ENCODE measurements at places on chromosomes 1 and 21.
A peak's percentile ranks its signal among the peaks of the same experiment; 100 is the strongest.

- no peak for DNase-seq
Measured at GRCh38 chr1:203178083-203178482, 2.5 kb upstream of the MYBPH start.

DNA sequence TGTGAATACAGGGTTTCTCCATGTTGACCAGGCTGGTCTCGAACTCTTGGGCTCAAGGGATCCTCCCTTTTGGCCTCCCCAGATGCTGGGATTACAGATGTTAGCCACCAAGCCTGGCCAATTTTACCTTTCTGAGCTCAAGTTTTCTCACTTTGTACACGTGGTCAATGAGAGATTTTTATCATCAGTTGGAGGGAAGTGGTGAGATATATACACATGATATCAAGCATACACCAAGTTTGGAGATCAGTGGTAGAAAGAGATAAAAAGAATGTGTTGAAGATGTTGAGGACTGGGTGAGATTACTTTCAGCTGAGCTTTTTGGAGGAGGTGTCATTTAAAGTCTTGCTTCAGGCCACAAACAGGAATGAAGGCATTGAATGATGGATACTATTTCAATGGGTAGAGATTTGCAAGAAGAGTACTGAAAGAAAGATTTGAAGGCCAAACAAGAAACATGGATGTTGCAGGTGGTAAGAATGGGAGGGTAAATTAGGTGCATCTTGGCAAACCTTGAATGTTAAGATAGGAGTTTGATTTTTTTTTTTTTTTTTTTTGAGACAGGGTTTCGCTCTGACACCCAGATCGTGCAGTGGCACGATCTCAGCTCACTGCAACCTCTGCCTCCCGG is 3.0 kb upstream of the SESN2 start:
- DNase-seq: no peak

GRCh38 chr1:214700437-214700836 is 97.4 kb downstream of the CENPF start:
- DNase-seq: no peak

DNA sequence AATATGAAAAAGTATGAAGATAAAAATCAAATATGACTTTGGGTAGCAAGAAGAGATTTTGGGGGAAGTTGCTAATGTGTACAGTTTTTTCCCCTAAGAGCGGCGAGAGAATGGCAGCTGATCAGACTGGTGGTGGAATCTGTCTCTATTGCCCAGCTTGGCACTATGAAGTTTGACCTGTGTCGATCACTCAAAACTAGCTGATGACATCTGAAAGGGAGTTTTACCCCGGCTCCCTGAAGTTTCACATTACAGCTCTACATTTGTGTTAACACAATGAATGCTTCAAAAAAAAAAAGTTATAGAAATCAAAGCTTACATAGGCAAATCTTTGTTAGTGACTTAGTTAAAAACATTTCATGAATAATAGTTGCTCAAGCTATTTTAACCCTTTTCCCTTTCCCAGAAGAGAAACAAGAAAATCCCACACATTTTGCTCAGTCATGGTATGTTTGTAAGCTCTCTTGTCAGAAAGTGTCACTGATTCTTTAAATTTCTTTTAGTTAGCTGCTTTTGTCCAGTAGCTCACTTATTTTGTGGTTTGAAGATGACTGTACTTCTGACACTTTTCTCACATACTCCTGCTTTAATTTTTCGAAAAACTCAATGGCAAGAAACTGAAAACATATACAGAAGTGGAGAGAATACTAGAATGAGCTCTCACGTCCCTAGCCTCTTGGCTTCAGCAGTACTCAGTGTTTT is 41.3 kb downstream of the DYRK1A start:
- no peak for DNase-seq

DNA sequence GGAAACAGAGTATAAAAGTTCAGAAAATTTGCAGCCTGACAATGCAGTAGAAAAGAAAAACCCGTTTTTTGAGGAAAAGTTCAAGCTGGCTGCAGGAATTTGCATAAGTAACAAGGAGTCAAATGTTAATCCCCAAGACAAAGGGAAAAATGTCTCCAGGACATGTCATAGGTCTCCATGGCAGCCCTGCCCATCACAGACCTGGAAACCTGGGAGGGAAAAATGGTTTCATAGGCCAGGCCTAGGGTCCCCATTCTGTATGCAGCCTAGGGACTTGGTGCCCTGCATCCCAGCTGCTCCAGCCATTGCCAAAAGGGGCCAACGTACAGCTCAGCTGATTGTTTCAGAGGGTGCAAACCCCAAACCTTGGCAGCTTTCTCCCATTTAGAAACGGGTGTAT is 3.6 kb upstream of the KCNT2 start:
- DNase-seq: no peak

DNA sequence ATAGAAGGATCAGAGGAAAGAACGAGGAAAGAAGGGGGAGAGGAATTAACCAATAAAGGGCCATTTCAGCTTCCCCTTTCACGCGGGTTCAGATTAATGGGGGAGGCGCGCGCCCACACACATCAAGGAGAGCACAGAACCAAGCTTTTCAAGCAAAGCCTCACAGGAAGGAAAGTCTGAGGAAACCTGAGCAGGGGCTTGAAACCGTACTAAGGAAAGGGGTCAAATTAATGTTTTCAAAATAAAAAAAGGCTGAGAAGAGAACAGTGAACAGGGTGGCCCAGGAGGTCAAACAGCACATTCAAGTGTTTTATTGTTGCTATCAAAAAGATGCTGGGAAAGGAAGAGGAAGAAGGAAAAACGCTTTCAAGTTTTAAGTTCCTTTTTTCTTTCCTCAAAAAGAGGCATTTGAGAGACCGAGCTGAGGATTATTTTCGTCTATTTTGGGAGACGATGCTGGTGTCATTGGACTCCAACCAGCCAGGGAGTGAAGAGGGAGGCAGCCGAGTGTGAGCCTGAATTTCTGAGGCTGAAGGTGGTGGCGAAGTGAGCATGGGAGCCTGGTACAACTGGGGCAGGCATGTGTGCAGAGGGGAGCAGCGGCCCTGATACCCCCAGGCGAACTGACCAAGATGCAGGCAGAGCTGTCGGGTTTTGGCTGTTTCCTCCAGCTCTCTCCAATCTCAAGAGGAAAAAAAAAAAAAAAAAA is 88.4 kb downstream of the PROX1 start:
- DNase-seq: no peak

- DNase-seq: no peak
Measured at GRCh38 chr1:209678981-209679539, 3.8 kb downstream of the G0S2 start.

GRCh38 chr1:95685081-95685480 is 451.1 kb downstream of the RWDD3 start:
- no peak for DNase-seq

- no peak for DNase-seq
Measured at GRCh38 chr1:93528412-93528811, 80.5 kb downstream of the FNBP1L start.

DNA sequence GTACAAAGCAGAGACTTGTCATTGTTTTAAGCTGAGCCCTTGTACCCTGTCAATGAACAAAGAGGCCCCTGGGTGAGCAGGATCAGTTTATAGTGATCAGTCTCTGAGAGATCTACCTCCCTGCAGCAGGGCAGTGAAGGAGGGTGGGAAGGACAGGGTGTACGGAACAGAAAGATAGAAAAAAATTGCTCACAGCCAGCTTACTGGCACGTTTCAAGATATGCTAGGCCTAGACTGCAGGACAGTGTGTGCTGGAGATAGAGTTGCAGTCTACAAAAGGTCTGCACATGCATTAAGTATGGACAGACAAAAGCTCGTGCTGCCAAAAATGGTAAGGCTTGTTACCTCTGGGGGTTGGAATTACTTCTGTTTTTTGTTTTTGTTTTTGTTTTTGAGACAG is 34.6 kb downstream of the OVAAL start:
- DNase-seq: no peak

GRCh38 chr1:31712630-31713029 is 8.8 kb upstream of the COL16A1 start:
- no peak for DNase-seq

DNA sequence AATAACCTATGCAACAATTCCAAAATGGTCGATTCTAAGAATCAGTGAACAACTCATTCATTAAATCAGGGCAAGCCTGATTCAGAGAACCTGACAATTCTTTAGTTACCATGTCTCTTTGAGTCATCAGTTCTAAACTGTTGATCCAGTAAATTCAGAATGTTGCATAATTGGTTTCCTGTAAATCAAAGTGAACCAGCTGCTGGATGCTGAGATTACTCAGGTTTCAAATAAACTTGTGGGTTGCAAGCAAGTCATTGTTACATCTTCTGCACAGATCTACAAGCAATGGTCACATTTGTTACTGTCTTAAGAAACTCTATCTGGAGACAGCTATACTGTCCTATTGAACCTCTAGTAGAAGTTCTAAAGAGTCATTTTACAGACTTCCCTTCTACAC is 16.5 kb downstream of the PLA2G2D start:
- peak; percentile 25 for DNase-seq

DNA sequence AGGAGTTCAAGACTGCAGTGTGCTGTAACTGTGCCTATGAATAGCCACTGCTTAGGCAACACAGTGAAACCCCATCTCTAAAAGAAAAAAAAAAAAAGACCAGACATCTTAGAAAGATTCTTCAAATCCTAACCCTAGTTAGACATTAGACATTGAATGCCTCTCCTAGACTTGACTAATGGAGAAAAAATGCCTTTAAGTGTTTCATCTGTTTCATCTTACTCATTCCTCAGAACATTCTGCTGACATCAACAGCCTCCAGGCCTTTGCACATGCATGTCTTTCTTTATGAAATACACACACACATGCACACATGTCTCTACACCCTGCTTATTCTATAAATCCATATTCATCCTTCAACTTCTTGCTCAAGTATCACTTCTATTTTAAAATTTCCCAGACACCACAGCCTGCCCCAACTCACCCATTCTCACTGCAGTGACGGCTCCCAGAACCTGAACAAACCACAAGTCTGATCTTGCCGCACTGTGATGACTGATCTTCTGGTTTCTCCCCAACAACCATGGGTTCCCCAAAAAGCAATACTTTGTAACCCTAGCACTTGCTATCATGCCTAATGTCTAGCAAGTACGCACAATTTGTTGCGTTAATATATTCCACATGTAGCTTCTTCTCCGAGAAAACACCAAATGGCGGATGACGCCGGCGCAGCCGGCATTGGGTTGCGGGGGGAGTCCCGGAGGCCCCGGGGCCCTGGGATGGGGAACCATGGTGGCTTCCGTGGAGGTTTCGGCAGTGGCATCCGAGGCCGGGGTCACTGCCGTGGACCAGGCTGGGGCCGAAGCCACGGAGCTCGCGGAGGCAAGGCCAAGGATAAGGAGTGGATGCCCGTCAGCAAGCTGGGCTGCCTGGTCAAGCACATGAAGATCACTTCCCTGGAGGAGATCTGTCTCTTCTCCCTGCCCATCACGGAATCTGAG is 37.4 kb downstream of the LRRC52 start:
- DNase-seq: no peak

DNA sequence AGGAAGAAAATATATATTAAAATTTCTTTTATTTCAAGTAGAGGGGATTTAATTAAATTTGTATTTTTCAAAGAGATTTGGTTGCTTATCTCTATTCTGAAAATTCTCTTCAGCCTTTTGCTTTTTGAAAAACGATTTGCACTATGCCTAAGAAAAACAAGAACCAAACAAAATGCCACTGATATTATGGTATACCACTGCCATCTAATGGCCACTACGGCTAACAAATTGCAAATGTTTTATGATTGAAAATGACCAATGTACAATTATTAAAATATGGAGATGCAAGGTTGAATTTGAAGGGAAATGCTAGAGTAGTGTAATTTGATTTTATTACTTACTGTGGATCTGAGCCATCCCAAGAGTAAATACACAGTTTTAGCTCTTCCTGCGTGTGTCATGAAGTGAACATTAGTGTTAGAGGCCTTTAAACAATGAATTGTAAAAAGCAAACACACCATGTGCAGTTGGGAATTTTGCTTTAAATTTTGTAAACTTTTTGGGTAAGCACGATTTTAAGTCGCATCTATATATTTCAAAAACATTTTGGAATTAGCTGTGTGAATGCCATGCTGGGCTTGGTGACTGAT is 137.4 kb upstream of the USP25 start:
- DNase-seq: peak; percentile 40

- DNase-seq: no peak
Measured at GRCh38 chr1:173682184-173682583, 12.5 kb upstream of the ANKRD45 start.

DNA sequence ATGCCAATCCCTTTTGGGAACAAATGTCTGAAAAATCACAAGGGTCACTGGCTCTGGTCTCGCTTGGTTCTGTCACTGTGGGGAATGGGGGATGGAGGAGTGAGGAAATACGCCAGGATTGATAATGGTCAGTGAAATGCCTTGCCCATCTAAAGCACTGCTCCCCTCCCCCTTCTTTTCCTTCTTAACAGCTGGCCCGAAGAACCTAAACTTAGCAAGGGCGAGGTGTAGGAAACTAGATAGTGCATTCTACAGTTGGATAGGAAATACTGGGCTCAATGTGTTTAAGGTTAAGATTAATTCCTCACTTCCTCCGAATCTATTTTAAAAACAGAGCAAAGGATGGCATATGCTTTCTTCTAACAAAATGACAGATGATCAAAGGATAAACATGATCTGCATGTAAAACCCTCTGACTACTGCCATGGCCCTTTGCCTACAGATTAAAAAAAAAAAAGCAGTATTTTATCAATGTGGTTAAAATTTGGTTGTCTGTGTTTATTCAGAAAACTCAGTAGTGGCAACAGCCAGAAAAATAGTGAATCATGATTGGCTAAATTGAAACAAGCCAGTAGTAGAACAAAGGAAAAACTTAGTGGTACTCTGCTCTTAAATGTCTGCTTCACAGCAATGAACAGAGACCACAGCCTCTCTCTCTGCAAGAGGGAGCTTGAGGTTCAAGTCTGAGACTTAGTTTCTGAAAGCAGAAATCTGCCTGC is 86.1 kb upstream of the VAV3 start:
- DNase-seq: no peak

GRCh38 chr1:219806642-219807041 is 121.7 kb downstream of the SLC30A10 start:
- peak; percentile 45 for DNase-seq

GRCh38 chr1:101107496-101108110 is 82.0 kb upstream of the DPH5 start:
- no peak for DNase-seq

- peak; percentile 82 for DNase-seq
Measured at GRCh38 chr21:45306832-45307571, 19.3 kb upstream of the POFUT2 start.

DNA sequence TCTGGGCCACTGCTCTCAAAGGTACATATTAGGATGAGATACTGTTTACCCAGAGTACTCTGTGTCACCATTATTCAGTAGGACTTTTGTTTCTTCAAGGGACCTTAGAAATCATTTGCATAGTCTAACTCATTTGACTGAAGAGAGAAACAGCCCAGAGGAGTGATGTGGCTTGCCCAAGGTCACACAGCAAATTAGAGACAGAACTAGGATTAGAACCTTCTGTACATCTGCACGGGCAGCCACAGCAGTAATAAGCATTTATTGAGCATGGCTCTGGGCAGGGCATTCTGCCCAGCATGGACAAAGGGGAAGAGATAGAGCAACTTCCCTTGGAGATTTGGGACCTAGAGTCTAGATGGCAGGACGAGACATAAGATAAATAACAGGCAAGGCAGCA is 5.7 kb upstream of the NHLH1 start:
- no peak for DNase-seq

DNA sequence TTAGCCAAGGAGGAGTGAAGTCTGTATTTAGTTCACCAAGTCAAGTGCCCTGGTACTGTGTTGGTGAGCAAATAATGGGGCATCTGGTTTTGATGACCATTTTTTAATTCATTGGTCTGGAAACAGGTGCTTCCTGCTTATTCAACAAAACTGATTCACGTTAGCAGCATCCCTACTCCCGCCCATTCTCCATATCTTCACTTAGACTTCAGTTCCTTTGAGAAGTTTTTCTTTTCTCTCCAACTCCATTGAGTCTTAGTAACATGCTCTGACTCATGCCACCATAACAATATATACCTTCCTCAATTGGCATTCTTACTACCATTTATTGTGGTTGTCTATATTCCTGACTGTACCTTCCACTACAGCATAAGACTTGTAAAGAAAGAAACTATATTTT is 468.9 kb downstream of the DPYD start:
- no peak for DNase-seq
